ENCODE measurements at places on chromosomes 6 and 20.

GRCh38 chr20:54717983-54718382, 242.6 kb downstream of the DOK5 start:
- H3K27me3 ChIP-seq: peaks cover 6% of the 10 kb centered on the region
- H3K36me3 ChIP-seq: no peaks in the 10 kb centered on the region
- no peak overlapping the region for H3K4me3 ChIP-seq
- no peaks in the 10 kb centered on the region for H3K4me1 ChIP-seq
- no peak for DNase-seq

- H3K4me1 ChIP-seq: 0 out of 2 replicates have a peak, but pooled peaks cover 3% of the 10 kb centered on the region
- H3K27me3 ChIP-seq: no peaks in the 10 kb centered on the region
- no peaks in the 10 kb centered on the region for H3K36me3 ChIP-seq
- no peak overlapping the region for H3K27ac ChIP-seq
Measured at GRCh38 chr6:136889271-136890193, 32.6 kb upstream of the SLC35D3 start.

GRCh38 chr6:122930252-122931180, 65.5 kb upstream of the CLVS2 start:
- no peaks in the 10 kb centered on the region for H3K36me3 ChIP-seq
- no peaks in the 10 kb centered on the region for H3K27me3 ChIP-seq
- no peaks in the 10 kb centered on the region for H3K4me1 ChIP-seq
- DNase-seq: no peak
- H3K27ac ChIP-seq: no peak overlapping the region
- no peak overlapping the region for H3K4me3 ChIP-seq

GRCh38 chr20:46349035-46349741, 40.9 kb upstream of the CDH22 start:
- H3K36me3 ChIP-seq: no peaks in the 10 kb centered on the region
- H3K27me3 ChIP-seq: no peaks in the 10 kb centered on the region
- H3K27ac ChIP-seq: no peak overlapping the region
- DNase-seq: peak; percentile 47

- H3K4me1 ChIP-seq: no peaks in the 10 kb centered on the region
- H3K4me3 ChIP-seq: no peak overlapping the region
- DNase-seq: no peak
- no peaks in the 10 kb centered on the region for H3K36me3 ChIP-seq
- H3K27ac ChIP-seq: no peak overlapping the region
- H3K27me3 ChIP-seq: no peaks in the 10 kb centered on the region
Measured at GRCh38 chr6:75472885-75473284, 20.7 kb downstream of the FILIP1 start.

Measured in PC-3 (cell line).